Activated CD8-positive, alpha-beta memory T cell treated with anti-CD3 and anti-CD28 coated beads for 1 hour (primary cell): ENCODE measurements at places on chromosomes 5 and 9.

- no peak for DNase-seq
Measured at GRCh38 chr5:31193116-31193515, 370 bp upstream of the CDH6 start.

GRCh38 chr5:5716665-5717064, 294.2 kb downstream of the ICE1 start:
- DNase-seq, result no peak

GRCh38 chr9:88874391-88874790, 116.9 kb upstream of the S1PR3 start:
- DNase-seq, result no peak

- DNase-seq, result no peak
Measured at GRCh38 chr9:88579050-88579715, 44.2 kb downstream of the NXNL2 start.

- DNase-seq, result no peak
Measured at GRCh38 chr5:73912821-73913271, 286.9 kb downstream of the ARHGEF28 start.

DNA sequence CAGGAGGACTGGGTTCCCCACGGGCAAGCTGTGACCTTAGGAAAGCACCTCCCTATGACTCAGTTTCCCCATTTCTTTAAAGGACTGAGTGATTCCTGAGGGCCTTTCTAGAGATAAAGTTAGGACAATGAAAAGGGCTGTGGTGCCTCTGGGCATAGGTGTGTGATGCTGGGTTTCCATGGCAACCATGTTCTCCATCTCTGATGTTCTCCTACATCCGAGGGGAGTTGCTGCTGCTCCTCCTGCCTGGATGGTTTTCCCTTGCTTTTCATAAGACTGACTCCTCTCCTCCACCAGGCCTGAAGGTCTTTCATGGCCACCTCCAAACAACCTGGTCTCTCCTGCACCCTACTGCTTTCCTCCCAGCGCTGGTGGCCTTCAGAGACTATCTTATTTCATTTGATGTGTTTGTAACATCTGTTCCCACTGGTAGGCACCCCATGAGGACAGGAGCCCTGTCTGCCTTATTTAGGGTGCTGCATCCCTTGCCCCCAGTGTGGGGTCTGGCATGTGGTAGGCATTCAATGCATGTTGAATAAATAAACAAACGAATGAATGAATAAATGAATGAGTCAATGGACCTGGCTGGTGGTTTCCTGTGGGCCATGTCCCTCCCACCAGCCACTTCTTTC, 112.2 kb upstream of the HAND1 start:
- no peak for DNase-seq

GRCh38 chr5:10527281-10527950, 36.5 kb upstream of the ANKRD33B start:
- DNase-seq, result no peak

GRCh38 chr5:9922719-9923118, 292.6 kb upstream of the TAS2R1 start:
- no peak for DNase-seq

- DNase-seq, result no peak
Measured at GRCh38 chr5:133702791-133703770, 90.7 kb upstream of the FSTL4 start.

GRCh38 chr9:120865809-120866208, 11.2 kb downstream of the PHF19 start:
- DNase-seq, result no peak

GRCh38 chr5:67033880-67034651, 162.5 kb downstream of the CD180 start:
- no peak for DNase-seq

DNA sequence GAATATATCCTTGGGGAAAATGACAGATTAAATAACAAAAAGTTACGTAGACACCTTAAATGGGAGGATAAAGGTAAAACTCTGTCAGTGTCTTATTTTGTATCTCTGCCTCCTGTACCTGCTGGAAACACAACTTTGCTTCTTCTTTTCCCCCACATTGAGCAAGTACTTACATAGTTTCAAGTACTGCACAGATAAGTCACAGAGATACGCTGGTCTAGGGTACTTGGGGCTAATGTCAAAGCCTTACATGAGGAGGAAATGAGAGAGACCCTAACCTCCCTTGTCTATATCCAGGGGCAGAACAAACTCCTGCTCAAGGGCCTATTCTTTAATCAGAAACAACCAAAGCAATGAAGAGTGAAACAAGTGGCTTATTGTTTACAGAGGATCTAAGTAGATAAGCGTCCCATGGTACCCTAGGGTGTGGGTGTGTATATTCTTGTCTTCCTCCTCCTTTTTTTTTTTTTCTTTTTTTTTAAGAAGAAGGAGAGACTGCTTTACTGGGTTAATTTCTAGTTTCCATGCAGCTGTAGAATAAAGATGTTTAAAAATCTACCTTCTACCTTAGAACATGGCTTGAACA, 43.1 kb downstream of the ELL2 start:
- DNase-seq, result no peak

- no peak for DNase-seq
Measured at GRCh38 chr9:13387734-13388067, 108.2 kb upstream of the MPDZ start.

DNA sequence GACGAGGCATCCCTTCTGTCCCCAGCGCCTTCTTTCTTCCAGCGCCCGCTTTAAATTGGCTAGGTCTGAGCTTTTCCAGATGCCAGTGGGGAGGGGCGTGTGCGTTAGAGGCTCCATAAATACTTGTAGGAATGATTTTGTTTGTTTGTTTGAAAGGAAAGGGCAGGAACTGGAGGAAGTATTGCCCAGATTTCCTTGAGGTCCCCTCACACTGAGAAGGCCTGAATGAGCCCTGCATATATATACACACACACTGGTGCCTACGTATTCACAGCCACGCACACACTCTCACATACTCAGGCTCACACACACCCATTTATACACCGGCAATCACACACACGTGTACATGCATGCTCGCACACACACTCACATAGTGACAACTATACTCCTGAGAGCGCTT, 1.0 kb upstream of the SLIT3 start:
- no peak for DNase-seq

- DNase-seq, result no peak
Measured at GRCh38 chr5:56649569-56649968, 165.8 kb upstream of the MAP3K1 start.

GRCh38 chr5:153157156-153157555, 333.3 kb upstream of the GRIA1 start:
- DNase-seq, result no peak

DNA sequence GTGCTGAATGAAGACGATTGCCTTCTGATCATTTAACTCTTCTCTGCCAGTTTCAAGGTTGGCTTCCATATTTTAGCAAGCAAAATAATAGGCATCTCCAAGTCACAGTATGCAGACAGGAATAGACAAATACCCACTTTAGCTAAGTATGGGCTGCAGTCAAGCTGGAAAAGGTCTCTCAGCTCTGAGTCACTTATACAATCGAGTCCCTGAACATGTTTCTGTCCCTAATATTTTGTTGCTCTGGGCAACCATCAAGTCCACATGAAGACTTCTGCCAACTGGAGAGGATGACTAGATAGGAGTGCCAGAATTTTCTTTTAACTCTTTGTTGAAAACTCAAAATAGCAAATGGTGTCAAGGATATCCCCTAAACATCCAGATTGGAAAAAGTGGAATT, 575.3 kb downstream of the RAB3C start:
- DNase-seq, result no peak

GRCh38 chr5:12272389-12272788, 368.1 kb upstream of the CTNND2 start:
- DNase-seq, result no peak

DNA sequence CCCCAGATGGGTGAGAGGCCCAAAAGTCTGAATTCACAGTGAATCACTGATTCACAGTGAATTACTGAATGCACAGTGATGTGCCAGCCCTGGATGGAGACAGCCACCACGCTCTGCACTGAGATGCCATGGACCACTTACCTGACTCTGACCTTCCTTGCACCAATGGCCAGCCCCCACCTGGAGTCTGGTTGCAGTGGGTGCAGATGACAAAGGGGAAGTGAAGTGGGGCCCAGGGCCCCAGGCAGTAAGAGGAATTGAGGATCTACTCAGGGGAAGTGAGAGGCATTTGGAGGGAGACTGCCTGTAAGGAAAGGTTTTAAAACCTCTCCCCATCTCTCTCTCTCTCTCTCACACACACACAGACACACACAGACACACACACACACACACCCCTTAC, 412.1 kb downstream of the CYLC2 start:
- DNase-seq, result no peak

- DNase-seq, result no peak
Measured at GRCh38 chr5:81787474-81788242, 36.8 kb upstream of the SSBP2 start.

DNA sequence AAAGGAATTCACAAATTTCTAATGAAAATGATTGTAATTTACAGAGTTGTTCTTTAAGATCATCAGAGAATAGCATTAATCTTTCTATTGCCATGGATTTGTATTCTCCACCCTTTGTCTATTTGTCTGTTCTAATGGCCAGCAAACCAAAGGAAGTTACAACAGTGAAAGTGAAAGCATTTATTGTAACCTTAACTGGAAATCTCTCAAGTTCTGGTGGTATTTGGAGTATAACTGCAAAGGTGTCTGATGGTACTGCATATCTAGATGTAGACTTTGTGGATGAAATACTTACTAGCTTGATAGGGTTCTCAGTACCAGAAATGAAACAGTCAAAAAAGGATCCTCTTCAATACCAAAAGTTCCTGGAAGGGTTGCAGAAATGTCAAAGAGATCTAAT, 21.7 kb downstream of the RMI1 start:
- no peak for DNase-seq

- DNase-seq, result no peak
Measured at GRCh38 chr5:132384506-132385050, 15.1 kb downstream of the SLC22A5 start.

- DNase-seq, result no peak
Measured at GRCh38 chr5:113255105-113255504, 179.7 kb downstream of the TSSK1B start.

- no peak for DNase-seq
Measured at GRCh38 chr5:50711280-50711679, 44.8 kb downstream of the PARP8 start.

GRCh38 chr9:127144670-127145445, 22.4 kb upstream of the ANGPTL2 start:
- DNase-seq, result no peak

DNA sequence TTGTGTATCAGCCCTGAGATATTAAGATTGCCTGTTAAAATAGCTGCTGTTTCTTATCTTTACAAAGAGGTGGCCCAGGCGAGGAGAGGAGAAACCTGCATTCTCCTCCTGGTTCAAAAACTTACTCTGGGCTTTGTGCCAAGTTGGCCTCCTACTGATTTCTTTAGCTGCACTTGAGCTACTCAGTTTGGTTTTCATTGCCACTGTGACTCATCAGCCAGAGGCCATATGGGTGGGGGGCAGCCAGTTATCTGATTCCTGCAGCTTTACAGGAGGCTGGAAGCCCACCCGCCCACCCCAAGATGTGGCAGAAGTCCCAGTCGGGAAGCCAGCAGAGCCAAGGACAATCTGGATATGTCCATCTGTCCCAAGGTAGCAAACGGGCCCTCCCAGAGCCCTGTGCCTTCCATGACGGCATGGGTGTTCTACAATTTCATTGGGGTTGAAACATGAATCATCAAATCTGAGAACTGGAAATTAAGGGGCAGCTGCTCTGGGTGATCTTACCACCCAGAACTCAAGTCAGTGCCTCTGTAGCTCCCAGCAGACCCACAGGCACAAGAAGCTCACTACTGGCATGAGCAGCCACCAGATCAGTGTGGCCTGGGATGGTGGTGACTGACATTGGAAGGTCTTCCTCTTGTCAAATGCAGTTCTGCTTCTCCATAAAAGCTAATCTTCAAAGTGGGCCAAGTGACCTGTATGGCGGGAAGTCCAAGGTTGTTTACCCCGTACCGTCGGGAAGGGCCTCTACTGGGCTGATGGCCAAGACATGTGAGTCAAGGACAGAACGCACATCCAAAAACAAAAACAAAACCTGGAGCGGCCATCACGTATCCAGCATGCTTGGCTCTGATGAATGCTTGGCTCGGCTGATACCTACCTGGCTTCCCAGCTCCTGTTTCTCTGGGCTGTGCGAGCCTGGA, 15.6 kb downstream of the FCN2 start:
- DNase-seq, result no peak

DNA sequence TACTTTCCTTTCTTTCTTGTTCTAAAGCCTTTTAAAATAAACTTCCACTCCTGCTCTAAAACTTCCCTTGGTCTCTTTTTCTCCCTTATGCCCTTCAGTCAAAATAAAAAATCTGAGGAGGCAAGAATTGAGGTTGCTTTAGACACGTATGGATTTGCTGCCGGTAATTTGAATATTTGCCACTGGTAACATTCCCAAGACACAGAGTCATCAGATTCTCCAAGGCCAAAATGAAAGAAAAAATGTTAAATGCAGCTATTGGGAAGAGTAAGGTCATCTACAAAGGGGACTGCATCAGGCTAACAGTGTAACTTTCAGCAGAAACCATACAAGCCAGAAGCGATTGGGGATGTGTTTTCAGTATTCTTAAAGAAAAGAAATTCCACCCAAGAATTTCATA, 311.1 kb downstream of the CDH18 start:
- DNase-seq, result no peak

GRCh38 chr9:6552498-6553121, 92.9 kb downstream of the GLDC start:
- no peak for DNase-seq

DNA sequence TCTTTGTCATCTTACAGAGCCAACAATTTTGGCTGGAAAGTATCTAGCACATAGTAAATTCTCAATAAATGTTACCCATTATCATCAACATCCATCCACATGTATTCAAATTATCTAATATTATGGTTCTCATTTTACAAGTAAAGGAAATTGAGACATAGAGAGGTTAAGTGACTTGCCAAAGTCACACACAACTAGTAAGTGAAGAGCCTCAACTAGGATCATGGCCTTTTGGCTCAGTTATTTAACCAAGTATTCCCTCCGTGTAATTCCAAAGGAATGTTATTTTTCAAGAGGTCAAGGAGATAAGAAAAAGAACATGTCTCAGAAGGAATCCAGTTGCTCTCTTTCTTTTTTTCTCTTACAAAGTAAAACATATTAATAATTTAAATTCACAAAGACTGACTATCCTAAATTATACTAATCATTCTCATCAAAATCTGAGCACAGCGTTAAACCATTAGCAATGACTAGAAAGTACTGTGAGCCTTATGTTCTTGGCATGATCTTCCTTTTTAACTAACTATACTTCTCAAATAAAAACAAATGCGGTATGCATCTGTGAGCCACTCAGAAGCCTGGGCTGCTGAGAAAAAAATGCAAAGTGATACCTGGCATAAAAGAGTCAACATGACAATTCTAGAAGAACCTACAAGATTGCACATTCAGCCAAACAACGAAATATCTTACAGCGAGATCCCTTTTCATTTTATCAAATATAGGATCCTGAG, 350.9 kb downstream of the GLIS3 start:
- DNase-seq, result no peak

DNA sequence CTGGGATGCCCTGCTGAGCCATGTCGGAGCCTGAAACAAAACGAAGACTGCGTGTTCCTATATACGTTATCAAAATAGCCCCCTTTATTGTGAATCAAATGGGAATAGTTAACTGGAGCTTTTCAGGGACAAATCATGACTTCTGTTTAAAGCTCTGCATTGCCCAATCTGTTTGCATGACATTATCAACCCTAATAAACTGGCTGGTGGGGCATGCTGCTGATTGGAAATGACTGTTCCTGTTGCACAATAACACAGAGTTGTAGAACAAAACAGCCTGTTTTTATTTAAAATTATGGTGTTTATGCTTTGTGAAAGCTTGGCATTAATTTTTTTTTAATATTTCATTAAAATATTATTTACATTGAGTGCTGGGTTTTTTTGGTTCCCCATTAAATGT, 215.5 kb downstream of the TMEM167A start:
- DNase-seq, result no peak

- no peak for DNase-seq
Measured at GRCh38 chr9:71592400-71592799, 175.9 kb downstream of the CEMIP2 start.

- DNase-seq, result no peak
Measured at GRCh38 chr9:116365056-116365471, 211.5 kb downstream of the PAPPA start.
